IMR-90 (cell line): ENCODE measurements at places on chromosomes 5 and 9.

- H3K36me3 ChIP-seq = no peaks in the 10 kb centered on the region
- no peak overlapping the region for H3K27ac ChIP-seq
Observed at GRCh38 chr5:88722546-88723073, 160.4 kb downstream of the MEF2C start.

DNA sequence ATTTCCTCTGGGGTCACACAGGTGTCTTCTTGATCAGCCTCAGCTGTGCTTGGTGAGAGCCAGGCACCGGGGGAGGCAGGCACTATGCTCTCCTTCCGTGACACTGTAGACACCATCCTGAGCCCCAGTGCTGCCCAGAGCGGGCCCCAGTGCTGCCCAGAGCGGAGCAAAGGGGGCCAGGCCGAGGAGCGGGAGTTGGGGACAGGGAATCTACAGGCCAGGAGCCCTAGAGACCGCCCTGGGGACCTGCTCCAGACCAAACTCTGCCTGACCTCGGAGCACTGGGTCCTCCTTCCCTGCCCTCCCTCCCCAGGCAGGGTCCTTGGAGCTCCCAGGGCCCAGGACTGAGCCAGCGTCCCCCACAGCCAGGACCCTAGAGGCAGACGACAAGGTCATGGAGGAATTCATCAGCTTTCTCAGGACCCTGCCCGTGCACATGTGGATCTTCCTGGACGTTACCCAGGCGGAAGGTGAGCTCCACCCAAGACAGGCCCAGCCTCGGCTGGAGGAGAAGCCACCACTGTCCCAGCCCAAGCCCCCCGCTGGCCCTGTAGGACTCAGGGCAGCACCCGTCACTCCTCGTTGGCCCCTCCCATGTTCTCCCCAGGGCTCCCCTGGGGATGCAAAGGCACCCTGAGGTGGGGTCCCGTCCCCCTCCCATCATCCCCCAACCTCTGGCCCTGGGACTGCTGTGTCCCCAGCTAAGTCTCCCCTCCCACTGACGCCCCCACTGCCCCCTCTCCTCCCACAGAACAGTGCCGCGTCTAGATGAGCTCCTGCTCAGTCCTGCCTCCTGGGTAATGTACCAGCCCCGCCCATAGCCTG is 30.2 kb downstream of the PAEP start:
- H3K4me3 ChIP-seq = no peak overlapping the region
- no peaks in the 10 kb centered on the region for H3K36me3 ChIP-seq
- peaks cover 2% of the 10 kb centered on the region for H3K27me3 ChIP-seq
- H3K27ac ChIP-seq = no peak overlapping the region
- H3K4me1 ChIP-seq = no peaks in the 10 kb centered on the region
- DNase-seq = no peak

DNA sequence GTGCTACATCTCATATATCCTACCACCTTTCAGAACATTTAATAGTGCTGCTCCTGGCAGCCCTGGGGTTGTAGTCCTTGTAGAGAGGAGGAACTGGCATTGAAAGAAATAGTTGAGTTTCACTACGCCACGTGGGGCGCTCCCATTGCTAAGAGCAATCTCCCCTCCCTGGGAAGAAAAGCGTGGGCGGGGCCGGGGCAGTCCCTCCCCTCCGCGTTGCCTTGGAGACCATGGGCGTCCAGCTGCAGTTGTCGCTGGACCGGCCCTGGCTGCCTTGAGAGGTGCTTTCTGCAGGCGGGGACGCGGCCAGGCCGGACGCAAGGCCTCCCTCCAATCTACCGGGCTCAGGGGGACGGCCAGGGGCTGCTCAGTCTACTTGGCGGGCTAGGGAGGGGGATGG is 368 bp upstream of the CCDC180 start:
- H3K27me3 ChIP-seq = no peaks in the 10 kb centered on the region
- DNase-seq = peak; percentile 57
- no peak overlapping the region for H3K4me3 ChIP-seq
- H3K4me1 ChIP-seq = no peaks in the 10 kb centered on the region

DNA sequence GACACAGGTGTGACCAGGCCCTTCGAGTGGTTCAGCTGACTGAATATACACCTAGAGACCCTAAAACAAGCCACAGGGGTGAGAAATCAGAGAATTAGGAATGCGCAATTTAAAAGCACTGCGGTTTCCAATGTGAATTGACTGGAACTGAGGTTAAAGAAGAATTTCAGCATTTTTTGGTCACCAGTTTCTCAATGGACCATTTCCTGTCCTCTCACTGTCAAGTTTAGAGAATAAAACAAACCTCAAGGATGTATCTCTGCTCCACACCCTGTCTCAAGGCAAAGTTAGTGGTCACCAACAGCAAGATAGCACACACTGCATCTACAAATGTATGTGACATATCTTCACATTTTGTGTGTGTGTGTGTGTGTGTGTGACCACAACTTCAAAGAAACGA is 143.8 kb upstream of the MAP3K1 start:
- peaks cover 2% of the 10 kb centered on the region for H3K4me1 ChIP-seq
- no peaks in the 10 kb centered on the region for H3K36me3 ChIP-seq
- no peak overlapping the region for H3K27ac ChIP-seq
- H3K4me3 ChIP-seq = no peak overlapping the region
- H3K27me3 ChIP-seq = no peaks in the 10 kb centered on the region
- DNase-seq = no peak

DNA sequence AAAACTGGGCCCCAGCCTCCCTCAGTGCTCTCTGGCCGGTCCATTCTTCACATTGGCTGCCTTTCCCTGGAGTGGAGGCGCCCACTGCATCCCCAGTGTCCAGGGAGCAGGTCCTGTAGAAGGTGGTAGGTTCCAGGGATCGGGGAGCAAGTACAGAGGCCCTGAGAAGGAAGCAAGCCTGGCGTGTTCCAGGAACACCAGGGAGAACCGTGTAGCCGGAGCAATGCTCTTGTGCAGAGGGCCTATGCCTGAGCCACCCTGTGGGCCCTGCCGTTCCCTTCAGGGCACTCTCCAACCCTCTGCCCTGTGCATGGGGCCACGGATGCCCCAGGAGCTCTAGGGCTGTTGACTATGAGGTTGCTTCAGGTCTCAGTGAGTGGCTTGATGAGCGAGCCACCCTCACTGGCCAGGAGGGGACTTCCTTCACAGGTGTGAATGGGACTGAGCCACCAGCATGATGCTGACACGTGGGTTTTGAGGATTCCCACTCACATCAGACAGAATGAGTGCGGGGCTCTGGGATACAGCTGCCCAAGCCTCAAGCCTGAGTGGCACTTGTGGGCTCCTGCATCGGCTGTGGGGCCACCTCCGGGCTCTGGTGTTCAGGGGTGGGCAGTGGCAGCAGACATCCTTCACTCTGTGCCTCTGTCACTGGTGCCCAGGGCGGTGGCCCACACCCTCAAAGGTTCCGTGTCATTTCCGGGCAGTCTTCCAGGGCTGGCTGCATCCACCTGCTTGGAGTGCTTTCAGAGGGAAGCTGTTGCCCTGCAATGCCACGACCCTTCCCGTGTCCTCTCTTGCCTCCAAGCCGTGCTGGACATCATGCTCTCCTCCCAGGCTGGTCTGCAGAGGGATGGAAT is 54.4 kb downstream of the ADAMTS2 start:
- no peak for DNase-seq
- no peak overlapping the region for H3K27ac ChIP-seq
- no peak overlapping the region for H3K4me3 ChIP-seq
- peaks cover 2% of the 10 kb centered on the region; the same call in 1 of the 2 replicates for H3K36me3 ChIP-seq

- no peak overlapping the region for H3K4me3 ChIP-seq
- peak overlapping the region; percentile 5; the same call in 1 of the 2 replicates for H3K27ac ChIP-seq
- DNase-seq = peak; percentile 91
- H3K4me1 ChIP-seq = peaks cover 17% of the 10 kb centered on the region
- peaks cover 6% of the 10 kb centered on the region for H3K36me3 ChIP-seq
Observed at GRCh38 chr9:110977259-110977709, 61.0 kb downstream of the LPAR1 start.

DNA sequence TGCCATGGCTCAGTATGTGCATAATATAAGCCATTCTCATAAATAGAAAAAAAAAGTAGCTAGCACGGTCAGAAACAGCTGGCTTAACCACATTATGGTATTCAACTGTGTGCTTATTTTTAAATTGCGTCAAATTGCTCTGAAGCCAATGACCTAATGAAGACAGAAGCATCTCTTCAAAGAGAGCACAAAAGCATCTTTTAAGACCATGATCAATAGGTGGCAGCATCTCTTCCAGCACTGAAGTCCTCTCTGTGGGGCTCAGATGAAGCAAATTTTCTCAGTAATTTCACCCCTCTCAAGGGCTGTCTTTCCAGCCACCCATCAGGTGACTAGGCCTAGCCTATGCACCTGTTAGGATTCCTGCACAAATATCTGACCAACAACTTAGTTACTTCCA is 251.4 kb downstream of the GLIS3 start:
- H3K36me3 ChIP-seq = no peaks in the 10 kb centered on the region
- H3K27me3 ChIP-seq = no peaks in the 10 kb centered on the region
- H3K4me3 ChIP-seq = no peak overlapping the region
- peaks cover 1% of the 10 kb centered on the region; the same call in 1 of the 2 replicates for H3K4me1 ChIP-seq
- DNase-seq = peak; percentile 64

GRCh38 chr5:160846642-160847041 is 5.4 kb downstream of the ATP10B start:
- no peak overlapping the region for H3K4me3 ChIP-seq
- no peaks in the 10 kb centered on the region for H3K36me3 ChIP-seq
- no peak overlapping the region for H3K27ac ChIP-seq

GRCh38 chr9:15856591-15856990 is 303.7 kb downstream of the CCDC171 start:
- H3K4me1 ChIP-seq = no peaks in the 10 kb centered on the region
- H3K27ac ChIP-seq = no peak overlapping the region
- no peaks in the 10 kb centered on the region for H3K27me3 ChIP-seq
- peak; percentile 87 for DNase-seq

DNA sequence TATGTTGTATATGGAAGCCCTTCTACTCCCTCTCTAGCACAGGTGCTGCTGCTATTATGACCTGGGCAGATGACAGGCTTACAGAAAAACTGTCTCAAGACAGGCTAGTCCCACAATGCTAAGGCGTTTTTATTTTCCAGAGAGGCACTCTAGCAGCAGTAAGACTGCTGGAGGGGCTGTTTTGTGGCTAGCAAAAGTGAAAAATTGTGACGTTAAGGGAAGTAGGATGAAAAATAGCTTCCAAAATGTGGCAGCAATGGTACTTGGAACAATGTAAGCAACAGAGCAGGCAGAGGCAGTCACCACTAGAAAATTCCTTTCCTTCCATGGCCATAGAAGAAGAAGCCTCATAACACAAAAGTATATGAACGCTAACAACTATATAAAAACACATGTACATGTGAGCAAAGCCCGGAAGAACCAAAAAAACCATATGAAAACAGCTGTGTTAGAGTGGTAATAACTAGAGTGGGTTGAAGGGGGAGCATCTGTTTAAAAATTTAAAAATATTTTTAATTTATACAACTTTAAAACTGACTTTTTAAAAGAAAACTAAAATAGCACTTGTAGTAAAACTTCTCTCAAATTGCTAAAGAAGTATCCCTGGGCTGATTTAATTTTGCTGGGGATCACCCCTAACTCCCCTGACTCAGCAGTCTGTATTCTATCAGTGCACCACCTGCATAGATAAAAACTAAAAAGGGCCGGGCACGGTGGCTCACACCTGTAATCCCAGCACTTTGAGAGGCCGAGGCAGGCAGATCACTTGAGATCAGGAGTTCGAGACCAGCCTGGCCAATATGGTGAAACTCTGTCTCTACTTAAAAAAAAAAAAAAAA is 30.6 kb downstream of the CLINT1 start:
- H3K27ac ChIP-seq = no peak overlapping the region
- no peaks in the 10 kb centered on the region for H3K27me3 ChIP-seq
- peaks cover 11% of the 10 kb centered on the region for H3K4me1 ChIP-seq
- no peak for DNase-seq

- DNase-seq = peak; percentile 43
- H3K36me3 ChIP-seq = peaks cover 6% of the 10 kb centered on the region; the same call in 1 of the 2 replicates
- H3K27me3 ChIP-seq = no peaks in the 10 kb centered on the region
- H3K4me3 ChIP-seq = no peak overlapping the region
Observed at GRCh38 chr9:132673355-132673754, 3.1 kb downstream of the GTF3C4 start.

DNA sequence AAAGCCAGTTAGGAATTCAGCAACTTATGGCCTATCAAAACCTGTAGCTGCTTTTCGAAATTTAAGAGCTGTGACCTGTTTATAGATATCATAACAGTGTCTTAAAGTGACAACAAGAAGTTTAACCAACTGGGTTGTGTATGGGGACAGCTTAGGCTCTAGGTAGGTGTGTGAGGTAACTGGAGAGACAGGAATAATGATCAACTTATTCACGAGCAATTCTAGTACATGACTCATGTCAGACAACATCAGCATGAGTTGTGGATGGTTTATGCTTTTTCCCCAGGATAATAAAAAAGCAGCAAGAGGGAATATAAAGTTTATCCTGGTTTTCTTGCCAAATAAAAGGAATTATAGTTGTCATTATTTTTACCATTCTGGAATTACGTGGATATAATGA is 88.6 kb downstream of the GDNF start:
- peak; percentile 48 for DNase-seq
- H3K4me3 ChIP-seq = no peak overlapping the region
- no peaks in the 10 kb centered on the region for H3K36me3 ChIP-seq
- H3K27ac ChIP-seq = no peak overlapping the region
- no peaks in the 10 kb centered on the region for H3K27me3 ChIP-seq

DNA sequence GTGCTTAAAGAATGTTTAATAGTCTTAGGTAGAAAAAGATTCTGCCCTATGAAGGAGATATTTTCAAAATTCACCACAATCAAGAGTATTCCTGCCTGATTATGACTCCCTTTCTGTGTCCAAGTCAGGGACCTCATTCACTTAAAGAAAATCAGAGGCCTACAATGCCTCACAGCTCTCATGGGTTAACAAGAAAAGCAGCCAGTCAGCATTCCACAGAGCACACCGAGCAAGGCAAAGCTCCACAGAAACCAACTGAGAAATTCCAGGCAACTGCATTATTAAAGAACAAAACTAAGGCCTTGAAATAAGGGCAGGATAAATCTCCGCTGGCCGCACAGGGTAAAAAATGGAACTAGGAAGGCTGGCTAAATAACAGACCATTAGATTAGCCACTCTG is 161.1 kb downstream of the TARS1 start:
- no peak overlapping the region for H3K4me3 ChIP-seq
- no peaks in the 10 kb centered on the region for H3K27me3 ChIP-seq
- H3K27ac ChIP-seq = no peak overlapping the region

DNA sequence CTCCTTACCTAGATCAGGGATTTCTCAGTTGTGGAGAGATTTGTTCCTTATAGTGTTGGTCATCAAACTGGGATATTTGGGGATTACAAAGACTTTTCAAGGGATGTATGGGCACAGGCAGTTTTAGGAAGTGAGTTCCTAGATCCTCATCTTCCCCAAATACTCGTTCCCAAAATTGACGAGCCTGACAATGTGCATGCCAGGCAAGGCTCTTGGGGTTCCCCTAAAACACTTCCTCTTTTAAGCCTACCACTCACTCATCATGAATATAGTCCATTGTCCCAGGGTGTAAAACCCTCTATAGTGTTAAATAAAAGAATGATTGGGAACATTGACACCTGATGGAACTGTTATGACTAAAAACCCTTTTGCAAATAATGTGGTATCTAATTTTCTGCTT is 26.4 kb downstream of the PDCD1LG2 start:
- H3K27ac ChIP-seq = no peak overlapping the region
- H3K4me1 ChIP-seq = no peaks in the 10 kb centered on the region
- no peak overlapping the region for H3K4me3 ChIP-seq
- DNase-seq = no peak
- no peaks in the 10 kb centered on the region for H3K27me3 ChIP-seq
